ENCODE measurements at places on chromosomes 11 and 22.

- no peak for DNase-seq
Observed at GRCh38 chr11:101390539-101390938, 193.3 kb downstream of the TRPC6 start.

GRCh38 chr11:80083531-80083951 lies 642.7 kb upstream of the TENM4 start:
- DNase-seq, result no peak

DNA sequence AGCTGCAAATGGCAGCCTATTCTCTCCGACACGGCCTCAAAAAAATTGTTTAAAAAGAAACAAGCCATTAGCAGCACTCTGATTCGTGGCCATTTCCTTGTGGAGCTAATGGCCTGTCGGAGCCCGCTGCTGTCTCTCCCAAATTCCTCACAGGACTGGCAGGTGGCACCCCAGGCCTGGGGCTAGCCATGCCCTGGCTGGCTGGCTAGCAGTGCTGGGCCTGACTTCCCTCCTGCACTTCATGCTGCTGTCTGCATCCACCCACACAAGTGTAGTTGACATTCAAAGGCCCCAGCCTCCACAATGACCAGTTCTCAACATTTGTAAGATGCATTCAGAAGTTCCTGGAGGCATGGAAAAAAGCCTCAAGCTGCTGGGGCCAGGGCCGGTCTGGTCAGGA lies 61.5 kb downstream of the SMCO4 start:
- no peak for DNase-seq

DNA sequence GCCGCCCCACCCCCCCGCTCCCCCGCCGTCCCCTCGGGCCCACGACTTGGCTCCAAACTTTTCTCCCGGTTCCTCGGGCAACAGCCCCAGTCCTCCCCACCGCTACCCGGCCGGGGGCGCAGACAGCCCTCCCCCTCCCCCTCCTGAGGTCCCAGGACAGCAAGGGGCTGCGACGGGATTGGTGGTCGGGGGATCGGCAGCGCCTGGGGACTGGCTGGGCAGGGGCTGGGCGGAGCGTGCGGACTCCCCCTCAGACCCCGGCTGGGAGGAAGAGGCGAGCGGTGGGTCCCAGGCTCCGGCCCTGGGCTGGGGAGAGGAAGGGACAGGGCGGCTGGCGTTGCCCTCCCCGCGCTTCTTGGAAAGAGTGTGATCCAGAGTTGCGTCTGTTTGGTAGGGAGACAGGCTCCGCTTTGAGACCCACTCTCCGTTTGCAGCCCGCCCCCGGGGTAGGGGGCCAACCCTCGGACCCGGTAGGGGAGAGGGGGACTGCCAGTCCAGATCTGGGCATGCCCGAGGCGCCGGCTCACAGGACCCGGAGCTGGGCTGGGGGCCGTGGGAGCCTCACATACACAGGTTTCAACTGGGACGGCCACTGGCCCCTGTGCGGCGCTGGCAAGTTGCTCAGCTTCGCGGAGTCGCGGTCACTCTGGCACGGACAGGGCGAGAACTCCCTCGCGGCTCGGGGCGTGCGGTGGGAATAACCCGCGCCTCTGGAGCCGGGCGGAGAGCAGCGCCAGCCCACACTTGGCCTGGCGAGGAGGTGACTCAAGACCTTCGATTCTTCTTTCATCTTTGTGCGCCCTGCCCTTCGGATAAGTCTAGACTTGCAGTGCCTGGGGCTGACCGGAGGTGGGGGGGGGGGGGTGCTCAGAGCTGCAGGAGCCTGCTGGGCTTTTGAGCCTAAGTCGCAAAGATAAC lies 999 bp downstream of the TSKU start:
- no peak for DNase-seq

DNA sequence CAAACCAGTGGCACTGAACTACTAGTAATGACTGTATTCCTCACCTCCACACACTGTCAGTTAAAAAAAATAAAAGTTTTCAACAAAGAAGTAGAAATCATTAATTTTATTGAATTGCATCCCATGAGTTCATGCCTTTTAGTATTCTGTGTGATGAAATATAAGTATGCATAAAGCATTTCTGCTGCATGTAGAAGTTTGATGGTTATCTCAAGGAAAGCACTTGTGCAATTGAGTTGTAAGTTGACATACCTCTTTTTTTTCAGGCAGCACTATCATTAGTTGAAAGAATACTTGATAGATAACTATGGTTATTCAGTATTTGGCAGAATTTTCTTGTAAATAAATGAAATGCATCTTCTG lies 104.4 kb downstream of the STIM1 start:
- DNase-seq, result no peak

GRCh38 chr11:30753504-30753903 lies 167.4 kb upstream of the MPPED2 start:
- no peak for DNase-seq

DNA sequence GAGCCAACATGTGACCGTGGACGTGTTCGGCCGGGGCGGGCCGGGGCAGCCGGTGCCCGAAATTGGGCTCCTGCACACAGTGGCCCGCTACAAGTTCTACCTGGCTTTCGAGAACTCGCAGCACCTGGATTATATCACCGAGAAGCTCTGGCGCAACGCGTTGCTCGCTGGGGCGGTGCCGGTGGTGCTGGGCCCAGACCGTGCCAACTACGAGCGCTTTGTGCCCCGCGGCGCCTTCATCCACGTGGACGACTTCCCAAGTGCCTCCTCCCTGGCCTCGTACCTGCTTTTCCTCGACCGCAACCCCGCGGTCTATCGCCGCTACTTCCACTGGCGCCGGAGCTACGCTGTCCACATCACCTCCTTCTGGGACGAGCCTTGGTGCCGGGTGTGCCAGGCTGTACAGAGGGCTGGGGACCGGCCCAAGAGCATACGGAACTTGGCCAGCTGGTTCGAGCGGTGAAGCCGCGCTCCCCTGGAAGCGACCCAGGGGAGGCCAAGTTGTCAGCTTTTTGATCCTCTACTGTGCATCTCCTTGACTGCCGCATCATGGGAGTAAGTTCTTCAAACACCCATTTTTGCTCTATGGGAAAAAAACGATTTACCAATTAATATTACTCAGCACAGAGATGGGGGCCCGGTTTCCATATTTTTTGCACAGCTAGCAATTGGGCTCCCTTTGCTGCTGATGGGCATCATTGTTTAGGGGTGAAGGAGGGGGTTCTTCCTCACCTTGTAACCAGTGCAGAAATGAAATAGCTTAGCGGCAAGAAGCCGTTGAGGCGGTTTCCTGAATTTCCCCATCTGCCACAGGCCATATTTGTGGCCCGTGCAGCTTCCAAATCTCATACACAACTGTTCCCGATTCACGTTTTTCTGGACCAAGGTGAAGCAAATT lies 1.8 kb downstream of the FUT4 start:
- no peak for DNase-seq

- DNase-seq, result no peak
Observed at GRCh38 chr11:47383071-47383470, 4.7 kb upstream of the SPI1 start.

- no peak for DNase-seq
Observed at GRCh38 chr11:27921472-27921871, 186.5 kb downstream of the KIF18A start.
